ENCODE measurements at places on chromosomes 2 and 18.

DNA sequence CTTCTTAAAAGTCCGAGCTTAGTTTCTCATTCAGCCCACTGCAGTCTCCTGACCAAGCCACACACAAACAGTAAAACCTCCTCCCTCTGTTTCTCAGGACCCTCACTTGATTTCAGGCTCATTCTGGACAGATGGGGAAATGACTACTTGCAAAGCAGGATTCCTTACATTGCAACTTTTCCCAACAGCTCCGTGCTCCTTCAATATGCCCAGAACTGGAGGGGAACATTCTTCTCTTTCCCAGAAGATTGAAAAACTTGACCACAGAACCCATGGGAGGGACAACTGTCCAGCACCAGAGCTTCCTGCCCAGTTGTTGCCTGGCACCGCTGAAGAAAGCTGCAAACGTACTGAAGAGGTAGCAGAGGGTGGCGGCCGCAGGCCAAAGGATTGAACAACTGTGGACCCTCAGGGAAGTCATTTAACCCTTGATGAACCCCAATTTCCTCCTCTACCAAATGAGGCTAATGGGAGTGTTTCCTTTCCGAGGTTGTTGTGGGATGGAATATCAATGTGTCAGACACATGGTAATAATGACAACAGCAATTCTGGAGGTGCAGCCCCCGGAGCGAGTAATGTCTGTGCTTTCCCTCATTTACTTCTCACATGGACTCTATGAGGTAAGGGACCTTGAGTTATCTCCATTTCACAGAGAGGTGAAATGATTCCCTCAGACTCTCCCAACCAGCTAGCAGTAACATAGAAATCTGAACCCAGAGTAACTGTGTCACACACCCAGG lies 25.0 kb downstream of the BCL11A start:
- DNase-seq: no peak

GRCh38 chr2:83051538-83052170 lies 1407.4 kb downstream of the SUCLG1 start:
- DNase-seq: no peak

DNA sequence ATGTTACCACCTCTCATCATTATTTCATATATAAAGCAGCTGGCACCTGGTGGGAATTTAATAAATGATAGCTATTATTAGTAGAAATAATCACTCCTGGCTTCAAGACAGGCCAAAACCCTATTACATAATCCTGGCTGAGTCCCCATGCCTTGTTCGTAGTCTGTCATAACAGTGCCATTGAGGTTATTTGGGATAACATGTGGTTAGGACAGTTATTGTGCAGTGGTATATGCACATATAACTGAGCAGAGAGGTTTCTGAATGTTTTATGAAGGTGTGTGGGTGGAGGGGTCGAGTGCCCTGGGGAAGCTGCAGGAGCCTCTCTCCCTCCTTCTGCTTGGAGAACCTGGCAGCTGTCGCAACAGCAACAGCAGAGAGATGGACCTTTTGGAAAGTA lies 162.4 kb upstream of the NABP1 start:
- DNase-seq: no peak

GRCh38 chr2:231662811-231663457 lies 45.4 kb upstream of the PTMA start:
- DNase-seq: no peak

GRCh38 chr2:170953941-170954340 lies 24.9 kb downstream of the GORASP2 start:
- DNase-seq: no peak

GRCh38 chr18:10230072-10230471 lies 224.4 kb upstream of the APCDD1 start:
- DNase-seq: no peak
